Sigmoid colon (tissue), 7 donors: ENCODE measurements at places on chromosomes 4 and X.

DNA sequence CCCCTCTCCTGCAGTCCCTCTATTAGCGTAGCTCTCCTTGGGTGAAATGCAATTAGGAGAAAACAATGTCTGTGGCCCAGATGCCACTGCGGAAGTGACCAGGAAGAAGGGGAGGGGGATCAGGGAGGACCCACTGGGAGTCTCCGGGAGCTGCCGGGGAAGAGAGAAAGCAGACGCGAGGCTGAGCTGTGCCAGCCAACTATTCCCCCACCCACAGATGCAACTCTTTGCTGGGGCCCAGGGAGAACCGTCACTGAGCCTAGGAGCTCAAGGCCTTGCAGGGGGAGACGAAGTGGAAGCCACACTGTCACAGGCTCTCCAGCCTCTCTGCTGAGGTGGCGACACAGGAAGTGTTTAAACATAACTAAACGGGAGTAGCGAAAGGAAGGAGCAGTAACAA, 149.2 kb downstream of the BCOR start:
- DNase-seq = no peak

- DNase-seq = no peak
These were observed 912.6 kb upstream of the LCORL start for GRCh38 chr4:18934197-18934596.

DNA sequence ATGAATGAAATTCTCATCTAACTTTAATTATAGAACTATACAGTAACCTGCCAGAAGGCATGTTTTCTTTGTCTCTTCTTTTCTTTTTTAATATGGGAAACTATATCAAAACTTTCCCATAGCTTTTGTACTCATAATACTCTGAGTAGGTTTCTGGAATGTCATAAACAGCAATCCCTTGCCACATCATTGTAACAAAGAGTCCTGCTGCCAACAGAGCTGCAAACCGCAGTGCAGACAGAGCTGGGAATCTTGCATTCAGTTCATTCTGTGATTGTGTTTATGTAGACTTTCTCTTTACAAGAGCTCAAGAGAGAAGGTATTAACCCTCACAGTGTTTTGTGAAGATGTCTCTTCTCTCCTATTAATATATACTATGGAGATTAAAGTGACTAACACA, 304.4 kb upstream of the SLIT2 start:
- no peak for DNase-seq

- DNase-seq = no peak
These were observed 125.0 kb downstream of the ARHGAP6 start for GRCh38 chrX:11540532-11541377.

GRCh38 chrX:7115557-7115956, 32.0 kb upstream of the STS start:
- no peak for DNase-seq

DNA sequence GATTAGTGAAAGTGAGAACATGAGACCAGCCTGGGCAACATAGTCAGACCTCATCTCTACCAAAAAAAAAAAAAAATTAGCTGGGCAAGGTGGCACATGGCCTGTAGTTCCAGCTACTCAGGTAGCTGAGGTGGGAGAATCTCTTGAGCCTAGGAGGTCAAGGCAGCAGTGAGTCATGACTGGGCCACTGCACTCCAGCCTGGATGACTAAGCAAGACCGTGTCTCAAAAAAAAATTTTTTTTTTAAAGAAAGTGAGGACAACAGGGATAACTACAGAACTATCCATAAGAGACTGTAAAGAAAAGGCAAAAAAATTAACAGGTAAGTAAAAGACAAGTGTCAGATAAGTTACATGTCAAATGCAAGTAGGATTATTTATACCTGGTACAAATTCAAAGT, 13.5 kb upstream of the SPP1 start:
- DNase-seq = no peak

DNA sequence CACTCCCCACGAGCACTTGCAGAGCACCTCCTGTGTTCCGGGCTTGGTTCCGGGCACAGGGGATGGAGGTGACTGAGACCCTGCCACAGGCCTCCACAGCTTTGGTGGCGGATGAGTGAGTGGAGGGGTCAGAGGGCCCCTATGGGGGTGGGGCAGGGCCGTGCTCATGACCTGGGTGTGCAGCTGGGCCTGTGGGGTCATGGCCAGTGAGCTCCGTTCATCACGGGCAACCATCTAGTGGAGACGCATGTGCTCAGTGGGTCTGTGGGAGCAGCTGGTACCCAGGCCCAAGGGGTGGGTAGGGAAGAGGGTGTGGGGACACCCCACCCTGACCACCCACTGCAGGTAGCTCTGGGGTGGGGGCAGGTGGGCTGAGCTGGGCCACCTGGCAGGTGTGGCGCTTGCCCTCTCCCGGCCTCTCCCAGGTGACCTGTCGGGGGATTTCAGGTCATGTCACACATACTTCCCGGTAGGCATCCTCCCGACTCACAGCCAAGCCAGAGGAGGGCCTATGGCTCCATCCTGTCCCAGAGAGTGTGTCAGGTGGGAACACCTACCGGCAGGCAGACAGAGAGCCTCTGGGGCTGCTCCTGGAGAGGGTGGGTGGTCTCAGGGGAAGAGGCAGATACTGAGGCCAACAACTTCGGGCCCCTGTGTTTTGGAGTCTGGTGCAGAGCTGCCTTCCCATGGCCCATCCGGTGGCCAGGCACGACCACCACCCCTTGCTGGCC, 3.6 kb downstream of the PSAPL1 start:
- peak; percentile 62 for DNase-seq

DNA sequence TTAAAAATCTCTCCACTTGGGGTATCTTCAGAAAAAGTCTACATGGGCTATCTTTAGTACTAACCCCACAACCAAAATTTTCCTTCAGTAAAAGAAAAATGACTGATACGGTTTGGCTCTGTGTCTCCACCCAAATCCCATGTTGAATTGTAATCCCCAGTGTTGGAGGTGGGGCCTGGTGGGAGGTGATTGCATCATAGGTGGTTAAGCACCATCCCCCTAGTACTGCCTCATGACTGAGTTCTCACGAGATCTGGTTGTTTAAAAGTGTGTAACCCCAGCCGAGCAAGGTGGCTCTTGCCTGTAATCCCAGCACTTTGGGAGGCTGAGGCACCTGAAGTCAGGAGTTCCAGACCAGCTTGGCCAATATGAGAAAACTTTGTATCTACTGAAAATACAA, 66.8 kb downstream of the USP46 start:
- no peak for DNase-seq

GRCh38 chr4:108058685-108059440, 69.2 kb downstream of the HADH start:
- no peak for DNase-seq

DNA sequence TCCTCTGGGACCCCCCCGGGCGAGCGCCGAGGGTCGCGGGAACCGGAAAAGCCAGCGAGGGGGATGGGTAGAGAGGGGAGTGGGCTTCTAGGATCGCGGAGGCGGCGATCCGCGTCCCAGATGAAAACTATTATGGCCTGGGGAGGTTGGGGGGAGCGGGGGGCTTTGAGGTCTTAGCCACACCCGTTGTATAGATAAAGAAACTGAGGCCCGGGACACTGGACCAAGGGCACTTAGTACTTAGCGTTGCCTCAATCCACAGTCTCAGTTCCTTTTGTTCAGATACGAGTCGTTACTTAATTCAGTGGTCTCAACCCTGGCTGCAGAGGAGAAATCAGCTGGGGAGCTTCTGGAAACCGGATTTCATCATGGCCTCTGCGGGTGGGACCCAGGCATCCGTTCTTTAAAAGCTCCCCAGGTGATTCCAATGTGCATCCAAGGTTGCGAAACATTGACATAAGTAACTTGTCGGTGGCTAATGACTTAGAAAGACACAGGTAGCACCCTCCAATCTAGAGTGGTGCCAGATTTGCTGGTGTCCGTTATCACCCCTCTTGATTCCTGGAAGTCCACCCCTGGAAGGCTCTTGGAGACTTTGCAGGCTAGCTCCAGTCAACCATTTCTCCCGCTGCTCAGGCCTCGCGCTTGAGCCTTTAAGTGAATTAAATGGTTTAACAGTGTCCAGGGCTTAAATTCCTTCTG, 90.7 kb downstream of the GEMIN8 start:
- DNase-seq = no peak

DNA sequence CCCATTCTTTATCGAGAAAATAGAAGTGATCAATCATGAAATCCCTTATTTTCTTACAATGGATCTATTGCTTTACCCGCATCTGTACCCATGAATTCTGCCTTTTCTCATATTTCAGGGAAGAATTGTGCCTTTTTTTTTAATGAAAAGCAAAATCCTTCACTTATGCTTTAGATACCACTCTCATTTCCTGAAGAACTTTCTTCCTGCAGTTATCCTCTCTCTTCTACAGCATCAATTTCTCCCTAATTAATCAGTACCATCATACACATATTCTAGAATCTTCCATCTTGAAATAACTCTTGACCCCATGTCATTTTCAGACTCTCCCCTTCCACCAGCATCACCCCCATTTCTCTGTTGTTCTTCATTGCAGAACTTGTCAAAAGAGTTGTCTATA, 26.6 kb downstream of the ARL9 start:
- no peak for DNase-seq

- DNase-seq = no peak
These were observed 45.7 kb downstream of the SYTL5 start for GRCh38 chrX:38052096-38052495.

DNA sequence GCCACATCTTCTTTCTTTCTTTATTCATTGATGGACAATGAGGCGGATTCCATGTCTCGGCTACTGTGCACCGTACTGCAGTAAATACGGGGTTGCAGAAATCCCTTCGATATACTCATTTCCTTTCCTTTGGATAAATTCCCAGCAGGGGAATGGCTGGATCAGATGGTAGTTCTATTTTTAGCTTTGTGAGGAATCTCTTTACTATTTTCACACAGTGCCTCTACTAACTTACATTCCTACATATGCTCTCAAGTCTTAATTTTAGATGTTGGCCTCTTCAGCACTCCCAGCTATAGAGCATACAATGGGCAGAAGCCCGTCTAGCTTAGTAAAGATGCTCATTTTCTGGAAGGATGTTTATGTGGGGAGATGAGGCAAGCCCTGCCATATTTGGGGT, 317.4 kb downstream of the ASMT start:
- DNase-seq = no peak

GRCh38 chrX:1264556-1264955, 4.1 kb upstream of the CSF2RA start:
- DNase-seq = no peak

GRCh38 chr4:38531141-38531727, 132.8 kb upstream of the KLF3 start:
- no peak for DNase-seq

DNA sequence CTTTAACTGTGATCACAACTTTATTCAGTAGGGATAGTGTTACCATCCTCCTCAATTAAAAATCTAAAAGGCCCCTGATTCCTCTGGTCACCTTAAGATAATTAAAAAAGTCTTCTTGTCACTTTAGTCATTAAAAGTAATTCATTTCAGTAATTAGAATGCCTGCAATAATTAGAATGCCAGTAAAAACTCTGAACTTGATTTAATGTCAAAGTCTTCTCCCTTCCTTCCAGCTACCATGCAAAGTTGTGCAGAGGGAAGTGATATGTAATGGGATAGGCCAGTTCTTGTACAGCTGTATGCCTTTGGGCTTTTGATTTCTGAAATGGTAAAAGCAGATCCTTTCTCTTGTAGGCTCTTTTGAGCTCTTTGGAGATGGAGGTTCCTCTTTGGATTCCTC, 417.2 kb downstream of the ADAM29 start:
- DNase-seq = no peak

GRCh38 chr4:119135721-119136121, at the start of gene MYOZ2:
Gene MYOZ2, plus strand, starts transcription at chr4:119135832. Its CDS starts 694 bp downstream, at chr4:119136526.
- no peak for DNase-seq

DNA sequence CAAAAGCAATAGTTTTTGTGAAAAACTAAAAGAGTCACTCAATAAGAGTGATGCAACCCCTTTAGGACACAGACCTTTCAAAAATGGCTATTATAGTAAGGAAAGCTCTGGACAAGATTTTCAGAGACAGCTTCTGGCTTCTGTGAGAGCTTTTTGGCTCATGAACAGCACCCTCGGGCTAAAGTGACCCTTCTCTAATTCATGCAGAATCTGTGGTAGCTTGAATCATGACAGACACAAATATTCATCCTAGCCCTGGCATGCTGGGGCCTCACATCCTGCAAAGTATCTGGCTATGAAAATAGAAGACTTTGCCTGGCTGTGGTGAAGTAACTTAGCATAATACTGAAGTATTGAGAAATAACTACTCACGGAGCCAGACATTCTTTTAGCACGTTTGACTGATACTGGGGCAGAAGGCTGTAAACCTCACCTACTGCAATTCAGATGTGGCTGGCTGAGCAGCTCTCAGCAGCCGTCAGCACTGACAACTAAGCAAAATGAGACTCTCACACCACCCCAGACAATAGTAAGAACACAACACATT, 327.3 kb downstream of the MAPK10 start:
- DNase-seq = peak; percentile 59

DNA sequence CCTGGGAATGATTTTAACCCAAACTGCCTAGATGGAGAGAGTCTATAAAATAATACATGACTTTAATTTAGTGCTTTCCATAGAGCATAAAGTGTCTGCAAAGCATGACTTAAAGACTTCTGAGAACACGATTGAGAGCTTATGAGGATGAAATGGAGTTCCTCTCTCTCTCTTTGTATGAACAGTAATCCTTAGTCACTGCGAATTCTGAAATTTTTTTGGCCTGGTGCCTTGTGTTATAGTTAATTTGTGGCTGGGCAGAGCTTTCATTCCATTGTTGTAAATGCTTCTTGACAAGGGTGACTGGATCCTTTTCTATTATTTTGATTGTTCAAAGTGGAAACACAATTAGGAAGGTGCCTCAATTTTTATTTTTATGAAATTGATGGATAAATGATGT, 179.5 kb downstream of the CEP135 start:
- no peak for DNase-seq

- no peak for DNase-seq
These were observed 670.3 kb upstream of the FAM241A start for GRCh38 chr4:111475001-111475400.
